ENCODE measurements at places on chromosomes 7 and 10.
A peak's percentile ranks its signal among the peaks of the same experiment; 100 is the strongest.

GRCh38 chr7:66886152-66886551 is 34.9 kb upstream of the TMEM248 start:
- no peak for DNase-seq

GRCh38 chr7:44288381-44288685 is 37.1 kb downstream of the CAMK2B start:
- DNase-seq, result no peak

GRCh38 chr7:144534196-144534595 is 130.7 kb upstream of the NOBOX start:
- DNase-seq, result no peak

- no peak for DNase-seq
Measured at GRCh38 chr10:18261768-18262231, 121.6 kb downstream of the CACNB2 start.

DNA sequence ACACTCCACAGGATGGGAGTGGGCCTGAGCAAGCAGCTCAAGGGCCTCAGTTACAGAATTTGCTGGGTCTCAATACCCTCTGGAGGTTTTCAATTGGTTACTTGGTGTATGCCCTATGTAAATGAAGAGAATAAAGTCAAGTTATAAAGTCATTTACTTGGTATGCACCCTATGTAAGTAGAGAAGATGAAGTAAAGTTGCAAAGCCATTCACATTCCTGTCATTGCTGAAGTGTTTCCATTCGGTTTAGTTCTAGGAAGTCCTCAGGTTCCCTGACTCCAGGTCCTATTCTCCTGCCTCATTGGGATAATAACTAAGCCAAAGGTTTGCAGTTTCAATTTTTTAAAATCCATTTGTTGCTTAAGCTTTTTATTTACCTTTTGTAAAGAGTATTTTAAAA is 272.6 kb upstream of the NPSR1 start:
- no peak for DNase-seq

- DNase-seq, result no peak
Measured at GRCh38 chr10:48491392-48492139, 113.3 kb downstream of the ARHGAP22 start.

GRCh38 chr7:127996253-127997071 is 34.8 kb downstream of the LRRC4 start:
- peak; percentile 12 for DNase-seq

GRCh38 chr7:143901332-143901667 is 676 bp downstream of the TCAF1 start:
- no peak for DNase-seq

DNA sequence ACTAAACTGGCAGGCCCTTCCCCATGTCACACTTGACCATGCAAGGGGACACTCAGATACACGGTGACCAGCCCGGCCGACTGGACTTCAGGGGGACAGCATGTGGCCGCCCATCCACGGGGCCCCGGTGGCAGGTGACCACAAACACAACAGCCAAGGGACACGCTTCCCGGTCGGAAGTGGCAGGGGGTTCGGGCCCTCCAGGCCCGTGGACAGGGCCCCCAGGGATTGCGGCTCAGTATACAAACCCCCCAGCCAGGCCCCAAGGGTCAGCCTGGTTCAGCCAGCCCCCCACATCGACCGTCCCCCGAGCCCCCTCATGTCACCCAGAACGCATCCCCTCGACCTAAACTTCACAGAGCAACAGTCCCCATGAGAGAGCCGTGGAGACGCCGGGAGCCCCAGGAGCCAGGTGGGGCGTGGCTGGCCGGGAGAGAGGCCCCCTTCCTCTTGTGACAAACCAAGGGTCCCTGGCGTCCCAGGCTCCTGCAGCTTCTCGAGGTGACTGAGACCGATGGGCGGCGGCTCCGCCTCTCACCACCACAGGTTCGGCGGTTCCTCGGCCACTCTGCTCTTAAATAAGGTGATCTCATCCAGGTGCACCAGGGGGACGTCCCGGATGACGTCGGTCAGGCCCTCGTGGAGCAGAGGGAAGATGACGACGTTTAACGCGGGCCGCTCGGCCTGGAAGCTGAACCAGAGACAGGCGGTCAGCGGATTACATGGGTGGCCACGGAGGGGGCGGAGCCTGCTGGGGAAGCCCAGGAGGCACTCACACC is 57.8 kb upstream of the TNRC18 start:
- DNase-seq, result no peak

DNA sequence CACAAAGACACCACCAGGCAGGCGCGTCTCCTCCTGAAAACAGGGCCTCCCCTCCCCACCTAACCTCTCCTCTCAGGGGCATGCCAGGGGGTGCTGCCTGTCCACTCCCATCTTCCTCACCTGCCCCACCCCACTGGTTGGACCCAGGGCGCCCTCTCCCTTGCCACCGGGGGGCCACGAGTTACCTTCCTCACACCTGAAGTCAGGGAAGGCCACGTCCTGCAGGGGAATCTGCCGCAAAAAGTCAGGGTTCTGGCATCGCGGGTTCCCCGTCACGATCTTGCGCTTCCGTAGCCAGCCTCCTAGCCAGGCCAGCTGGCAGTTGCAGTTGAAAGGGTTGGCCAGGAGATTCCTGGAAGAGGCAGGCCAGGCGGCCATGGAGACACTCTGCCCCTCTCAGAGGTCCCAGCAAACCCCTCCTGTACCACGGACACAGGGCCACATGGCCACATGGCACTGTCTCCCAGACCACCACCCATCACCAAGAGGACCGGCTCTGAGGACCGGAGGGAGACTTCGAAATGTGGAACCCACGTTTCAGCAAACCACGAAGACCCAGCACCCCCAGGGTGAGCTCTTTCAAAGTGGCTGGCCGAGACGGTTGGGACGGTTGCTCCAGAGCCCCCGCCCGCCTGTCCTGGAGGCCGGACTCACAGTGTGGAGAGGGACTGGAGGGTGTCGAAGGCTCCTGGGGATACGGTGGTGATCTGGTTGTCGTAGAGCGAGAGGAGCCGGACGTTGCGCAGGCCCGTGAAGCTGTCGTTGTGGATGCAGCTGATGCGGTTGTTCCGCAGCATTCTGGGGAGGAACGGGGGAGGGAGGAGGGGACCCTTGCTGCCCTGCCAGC is 142.8 kb downstream of the SLIT1 start:
- no peak for DNase-seq

DNA sequence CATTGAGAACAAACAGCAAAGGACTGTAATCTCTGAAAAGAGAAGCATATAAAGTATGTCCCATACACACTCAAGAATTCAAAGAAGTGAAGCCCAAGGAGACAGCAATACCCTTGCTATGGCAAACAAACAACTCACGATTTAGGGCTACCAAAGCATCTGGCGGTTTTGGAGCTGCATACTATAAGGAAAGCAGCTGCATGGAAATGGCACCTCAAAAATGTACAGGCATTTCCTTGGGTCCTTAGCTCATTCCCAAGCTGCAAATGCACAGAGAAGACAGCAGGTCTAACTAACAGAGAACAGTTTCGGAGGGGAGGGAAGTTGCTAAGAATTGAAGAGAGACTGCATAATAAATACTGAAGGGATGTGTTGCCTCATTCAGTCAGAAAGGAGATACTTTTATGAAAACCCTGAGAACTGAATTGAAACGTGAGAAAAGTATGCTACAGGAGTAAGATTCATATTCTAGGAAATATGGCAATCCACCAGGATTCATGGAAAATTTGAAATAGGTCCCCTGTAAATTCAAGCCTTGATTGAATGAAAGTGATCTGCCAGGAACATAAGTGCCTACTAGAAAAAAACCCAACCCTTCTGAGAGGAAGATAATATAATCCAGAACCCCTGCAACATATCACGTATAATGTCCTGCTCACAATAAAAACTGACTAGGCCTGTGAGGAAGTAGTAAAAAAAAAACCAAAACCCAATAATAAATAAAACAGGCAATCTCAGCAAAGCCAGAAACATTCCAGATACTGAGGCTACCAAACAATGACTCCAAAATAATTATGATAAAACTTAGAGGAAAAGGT is 36.4 kb downstream of the CUBN start:
- DNase-seq, result no peak

DNA sequence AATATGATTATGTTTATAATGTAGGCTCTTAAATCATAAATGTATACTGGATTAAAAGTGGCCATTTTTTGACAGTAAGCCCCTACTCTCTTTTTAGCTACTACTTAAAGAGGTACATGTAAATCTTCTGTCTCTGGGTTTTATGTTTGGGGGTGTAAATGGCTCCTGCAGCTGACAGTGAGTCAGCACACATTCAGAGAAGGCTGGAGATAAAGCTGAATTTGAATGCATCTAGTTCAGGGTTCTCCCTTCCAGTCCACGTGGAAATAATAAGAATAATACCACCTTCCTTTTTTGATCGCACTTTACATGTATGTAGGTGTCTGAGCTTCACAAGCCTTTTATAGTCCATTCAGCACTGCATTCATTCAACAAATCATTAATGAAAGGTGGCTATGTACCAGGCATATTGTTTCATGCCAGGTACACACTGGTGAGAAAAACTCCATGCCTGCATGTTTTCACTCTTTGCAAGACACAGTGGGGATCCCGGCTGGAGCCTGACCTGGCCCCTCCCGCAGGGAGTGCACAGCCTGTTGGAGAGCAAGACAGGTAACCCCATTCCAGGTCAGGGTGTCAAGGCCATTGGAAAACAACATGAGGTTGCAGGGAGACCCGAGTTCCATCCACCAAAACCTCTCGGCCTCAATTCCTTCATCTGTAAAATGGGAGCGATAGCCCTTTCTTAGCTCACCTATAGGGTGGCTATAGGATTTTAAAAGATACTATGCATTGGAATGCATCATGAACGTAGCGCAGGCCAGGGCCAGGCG is 107.5 kb upstream of the ANLN start:
- no peak for DNase-seq

GRCh38 chr7:73809467-73809951 is 21.3 kb upstream of the CLDN4 start:
- no peak for DNase-seq

GRCh38 chr10:49300140-49300974 is 1.4 kb downstream of the C10orf71 start:
- peak; percentile 51 for DNase-seq

GRCh38 chr7:130063036-130063435 is 7.3 kb upstream of the KLHDC10 start:
- DNase-seq, result peak; percentile 80

GRCh38 chr10:58950618-58951017 is 225.8 kb upstream of the PHYHIPL start:
- no peak for DNase-seq

DNA sequence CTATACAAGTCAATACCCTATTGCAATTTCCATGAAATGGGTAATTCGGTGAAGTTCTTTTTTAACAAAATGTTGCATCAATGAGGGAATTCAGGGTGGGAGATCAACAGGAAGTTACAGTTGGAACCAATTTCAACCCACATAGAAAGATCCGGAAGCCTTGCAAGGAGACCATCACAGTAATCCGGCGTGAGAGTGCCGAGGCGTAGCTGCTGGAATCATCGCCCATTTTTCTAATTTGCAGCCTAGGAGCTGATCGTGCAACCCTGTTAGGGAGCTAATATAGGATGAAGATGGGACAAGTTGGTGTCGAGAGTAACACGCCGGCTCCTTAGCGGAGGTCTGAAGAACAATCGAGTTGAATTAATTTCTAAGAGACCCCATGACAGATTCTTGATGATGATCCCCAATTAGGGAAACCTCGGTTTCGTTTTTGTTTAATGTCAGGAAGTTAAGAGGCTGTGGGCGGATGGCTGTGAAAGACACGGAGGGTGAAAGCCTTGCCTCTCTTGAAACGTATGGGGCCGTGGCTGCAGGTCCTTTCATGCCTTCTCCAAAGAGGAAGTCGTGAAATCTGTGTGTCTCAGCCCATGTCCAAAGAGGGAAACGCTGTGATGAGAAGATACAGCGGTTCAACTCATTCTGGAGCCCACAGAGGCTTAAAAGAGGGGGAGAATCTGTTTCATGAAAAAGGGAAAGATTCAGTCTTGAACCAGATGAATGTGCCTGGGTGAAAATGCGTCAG is 51.2 kb upstream of the CARD11 start:
- peak; percentile 10 for DNase-seq

DNA sequence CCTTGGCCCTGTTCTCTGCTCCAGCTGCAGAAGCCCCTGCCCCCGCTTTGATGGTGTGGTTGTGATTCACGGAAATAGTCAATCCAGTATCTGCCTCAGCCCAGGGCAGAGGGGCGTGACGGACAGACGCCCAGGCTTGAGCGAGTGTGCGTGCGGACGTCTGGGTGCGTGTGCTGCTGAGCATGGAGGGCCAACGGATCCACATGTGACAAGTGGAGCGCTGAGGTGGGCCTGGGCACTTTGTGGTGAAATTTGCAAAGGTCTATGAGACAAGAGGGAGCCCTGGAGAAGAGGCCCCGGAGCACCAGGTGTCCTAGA is 94.4 kb downstream of the WDR37 start:
- no peak for DNase-seq

DNA sequence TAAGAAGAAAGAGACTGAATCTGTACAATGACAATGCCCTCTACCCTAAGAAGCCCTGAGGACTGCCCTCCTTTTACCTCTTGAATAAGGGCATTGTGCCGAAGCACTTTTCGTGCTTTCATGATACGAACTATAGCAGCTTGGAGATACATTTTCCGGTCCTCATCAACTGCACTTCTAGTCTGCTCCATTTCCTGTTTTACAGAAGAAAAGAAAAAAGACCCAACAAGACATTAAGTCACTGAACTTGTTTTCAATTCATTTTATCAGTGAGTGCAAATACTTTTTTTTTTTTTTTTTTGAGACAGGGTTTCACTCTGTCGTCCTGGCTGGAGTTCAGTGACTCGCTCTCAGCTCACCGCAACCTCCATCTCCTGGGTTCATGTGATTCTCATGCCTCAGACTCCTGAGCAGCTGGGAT is 78.4 kb downstream of the CUL2 start:
- DNase-seq, result no peak

GRCh38 chr10:88990384-88991160 is at the start of gene FAS:
Gene FAS, plus strand, starts transcription at chr10:88990798. Its CDS starts 79 bp downstream, at chr10:88990877.
- DNase-seq, result peak; percentile 72

DNA sequence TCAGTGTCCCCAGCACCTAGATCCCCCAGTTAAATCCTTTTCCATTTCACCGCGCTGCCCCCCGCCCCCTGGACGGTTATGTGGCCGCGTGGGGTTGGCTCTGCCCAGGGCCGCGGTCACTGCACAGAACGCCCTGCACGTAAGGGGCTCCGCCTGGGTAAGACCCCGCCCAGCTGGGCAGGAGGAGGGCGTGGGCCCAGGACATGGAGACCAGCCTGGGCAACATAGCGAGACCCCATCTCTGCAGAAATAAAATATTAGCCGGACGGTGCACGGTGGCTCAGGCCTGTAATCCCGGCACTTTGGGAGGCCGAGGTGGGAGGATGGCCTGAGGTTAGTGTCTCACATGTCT is 650 bp upstream of the ZFAND2A start:
- DNase-seq, result peak; percentile 58

GRCh38 chr10:16941870-16942269 is 124.6 kb upstream of the RSU1 start:
- DNase-seq, result no peak

- no peak for DNase-seq
Measured at GRCh38 chr10:77712207-77712606, 74.6 kb upstream of the KCNMA1 start.

GRCh38 chr10:78933828-78934531 is 134.8 kb upstream of the ZMIZ1 start:
- DNase-seq, result no peak

All from hematopoietic multipotent progenitor cell treated with erythropoietin and hydrocortisone succinate and interleukin-3 and kit ligand, for 8 days (in vitro differentiated cells).